H4 (cell line): ENCODE measurements at places on chromosomes 3 and 15.

GRCh38 chr3:183537295-183537730 lies 18.2 kb downstream of the KLHL6 start:
- no peak for DNase-seq

DNA sequence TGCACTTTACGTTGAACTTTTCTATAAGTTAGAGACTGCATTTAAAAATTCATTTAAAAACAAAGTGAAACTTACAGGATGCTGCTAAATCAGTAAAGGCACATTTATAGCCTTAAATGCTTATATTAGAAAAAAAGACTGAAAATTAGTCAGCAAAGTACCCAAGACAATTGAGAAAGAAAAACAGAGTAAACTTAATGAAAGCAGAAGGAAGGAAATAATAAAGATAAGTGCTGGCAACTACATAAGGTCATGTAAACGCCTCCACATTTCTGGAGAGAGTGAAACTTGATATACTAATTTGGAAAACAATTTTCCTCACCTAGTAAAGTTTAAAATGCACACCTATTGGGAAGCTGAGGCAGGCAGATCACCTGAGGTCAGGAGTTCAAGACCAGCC lies 58.2 kb upstream of the ACAN start:
- DNase-seq = no peak

- no peak for DNase-seq
Measured at GRCh38 chr3:15940641-15941040, 142.9 kb upstream of the ANKRD28 start.

DNA sequence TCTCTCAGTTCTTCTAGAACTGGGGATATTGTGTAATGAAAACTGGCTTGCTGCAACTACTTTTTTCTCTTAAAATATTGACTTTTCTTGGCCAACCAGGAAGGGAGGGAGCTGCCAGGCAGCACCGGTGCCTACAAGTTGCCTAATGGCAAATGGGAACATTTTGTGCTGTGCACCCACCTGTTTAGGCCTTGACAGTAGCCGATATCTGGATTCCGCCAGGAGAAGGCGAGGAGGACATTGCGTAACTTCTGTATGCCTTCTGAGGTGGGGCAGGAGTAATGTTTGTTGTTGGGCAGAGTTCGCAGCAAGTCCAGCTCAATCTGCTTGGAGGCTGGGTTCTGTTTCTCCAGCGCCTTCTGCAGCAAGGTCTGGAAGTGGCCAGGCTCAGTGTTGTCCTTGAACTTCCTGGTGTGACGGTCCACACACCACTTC lies 64.9 kb downstream of the TBC1D2B start:
- DNase-seq = no peak

- no peak for DNase-seq
Measured at GRCh38 chr3:169298247-169298992, 365.1 kb downstream of the MECOM start.

- no peak for DNase-seq
Measured at GRCh38 chr15:79075256-79075655, 15.3 kb downstream of the RASGRF1 start.

DNA sequence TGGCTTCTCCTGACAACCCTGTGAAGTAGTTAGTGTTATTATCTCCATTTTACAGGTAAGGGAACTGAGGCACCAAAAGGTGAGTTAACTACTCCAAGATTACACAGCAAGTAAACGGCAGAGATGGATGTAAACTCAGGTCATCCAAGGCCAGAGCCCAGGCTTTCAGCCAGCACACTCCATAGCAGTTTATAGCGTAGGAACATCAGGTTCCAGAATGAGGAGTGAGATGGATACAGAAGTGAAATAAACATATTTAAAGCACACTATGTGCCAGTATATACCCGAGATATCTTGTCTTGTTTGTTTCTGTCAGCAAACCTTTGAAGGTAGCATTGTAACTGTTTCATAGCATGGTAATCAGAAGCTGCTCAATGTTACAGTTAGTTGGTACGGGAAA lies 279.0 kb downstream of the OXSM start:
- no peak for DNase-seq

DNA sequence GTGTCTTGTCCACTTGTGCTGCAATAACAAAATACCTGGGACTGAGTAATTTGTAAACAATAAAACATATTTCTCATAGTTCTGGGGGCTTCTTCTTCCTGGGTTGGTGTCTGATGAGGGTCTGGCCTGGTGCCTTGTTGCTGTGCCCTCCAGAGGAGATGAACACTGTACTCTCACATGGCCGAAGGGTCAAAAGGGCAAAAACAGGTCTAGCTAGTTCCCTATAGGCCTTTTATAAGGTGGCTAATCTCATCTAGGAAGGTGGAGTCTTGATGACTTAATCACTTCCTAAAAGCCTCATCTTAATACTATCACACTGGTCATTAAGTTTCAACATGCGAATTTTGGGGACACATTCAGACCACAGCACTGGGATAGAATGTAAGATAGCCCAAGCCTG lies 228.4 kb downstream of the TLE3 start:
- no peak for DNase-seq
